ENCODE measurements at places on chromosomes 3 and 15. TPM values are rescaled to one million over a fixed set of nuclear protein-coding genes. Genes with fewer than 3 reads are reported as not detected.

The FANCD2OS gene
- not detected for total RNA-seq

DNA sequence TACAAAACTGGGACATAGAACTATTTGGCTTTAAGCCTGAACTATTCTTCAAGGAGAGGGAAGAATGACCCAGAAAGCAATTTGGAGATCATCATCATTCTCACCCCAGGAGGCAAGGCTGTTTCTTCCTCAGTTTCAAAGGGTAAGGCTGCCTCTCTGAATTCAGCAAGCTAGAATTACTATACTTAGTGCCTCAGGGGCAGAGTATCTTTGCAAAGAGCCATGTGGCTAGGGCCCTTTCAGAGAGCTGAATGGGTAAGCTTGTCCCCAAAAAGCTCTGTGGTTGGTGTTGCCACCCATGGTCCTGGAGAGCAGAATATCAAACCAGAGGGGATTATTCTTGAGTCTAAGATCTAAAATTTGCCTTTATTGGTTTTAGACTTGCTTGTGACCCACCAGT, 720.3 kb upstream of the ARPP21 start:
- DNase-seq = no peak

DNA sequence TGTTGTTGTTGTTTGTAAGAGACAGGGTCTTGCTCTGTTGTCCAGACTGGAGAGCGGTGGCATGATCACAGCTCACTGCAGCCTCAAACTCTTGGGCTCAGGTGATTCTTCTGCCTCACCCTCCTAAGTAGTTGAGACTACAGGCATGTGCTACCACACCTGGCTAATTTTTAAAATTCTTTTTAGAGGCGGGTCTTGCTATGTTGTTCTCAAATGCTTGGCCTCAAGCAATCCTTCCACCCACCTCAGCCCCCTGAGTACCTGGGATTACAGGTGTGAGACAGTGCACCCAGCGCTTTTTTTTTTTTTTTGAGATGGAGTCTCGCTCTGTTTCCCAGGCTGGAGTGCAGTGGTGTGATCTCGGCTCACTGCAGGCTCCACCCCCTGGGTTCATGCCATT, 46.7 kb downstream of the TMOD3 start:
- DNase-seq = no peak

DNA sequence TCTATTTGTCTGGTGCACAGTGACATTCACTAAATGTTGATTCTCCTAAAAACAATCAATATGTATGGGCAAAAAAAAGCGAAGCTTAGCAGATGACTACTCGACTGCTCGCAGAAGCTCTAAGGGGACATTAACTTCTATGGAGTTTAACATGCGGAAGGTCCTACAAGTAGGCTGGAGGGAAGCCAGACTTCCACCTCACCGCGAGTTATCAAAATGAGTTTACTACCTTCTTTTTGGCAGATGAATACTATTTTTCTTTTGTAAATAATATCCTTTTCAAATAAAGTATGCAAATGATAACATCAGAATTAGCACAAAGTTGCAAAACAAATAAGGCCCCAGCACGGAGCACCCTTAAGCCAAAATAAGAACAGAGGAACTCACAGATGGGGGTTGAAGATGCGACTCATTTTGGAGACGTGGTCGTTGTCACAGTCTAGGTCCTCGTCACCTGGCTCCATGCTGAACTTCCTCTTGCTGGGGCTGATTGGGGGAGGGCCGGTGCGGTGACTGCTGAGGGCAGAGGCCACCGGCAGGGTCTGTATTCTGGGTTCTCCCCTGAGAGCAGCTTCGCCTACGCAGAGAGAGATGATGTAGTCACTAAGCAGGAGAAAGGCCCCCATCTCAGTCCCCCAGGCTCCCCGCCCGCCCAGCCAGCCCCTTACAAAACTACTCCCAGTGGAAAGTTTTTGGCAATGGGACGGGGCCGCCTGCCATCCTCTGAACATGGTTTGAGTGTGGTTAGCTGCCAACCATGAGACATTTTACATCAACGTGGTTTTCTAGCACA, 42.1 kb downstream of the VGLL4 start:
- peak; percentile 55 for DNase-seq

GRCh38 chr3:194990454-194991337, 280.3 kb downstream of the XXYLT1 start:
- DNase-seq = no peak

DNA sequence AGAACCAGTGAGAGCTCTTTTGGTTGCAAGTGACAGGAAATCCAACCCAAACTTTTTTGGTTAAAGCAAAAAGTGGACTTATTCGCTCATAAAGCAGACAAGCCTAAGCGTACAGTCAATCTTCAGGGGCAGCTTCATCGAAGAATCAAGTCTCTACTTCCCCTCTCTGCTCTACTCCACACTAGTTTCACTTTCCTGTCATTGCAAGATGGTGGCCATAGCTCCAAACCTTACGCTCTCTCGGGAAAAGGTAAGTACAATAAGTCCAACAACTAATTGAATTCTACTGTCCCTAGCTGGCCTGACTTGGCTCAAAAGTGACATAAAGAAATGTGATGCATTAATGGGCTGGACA, 24.9 kb upstream of the ZNF710 start:
- DNase-seq = no peak

All from LHCN-M2 (cell line).